ENCODE measurements at places on chromosomes 16 and 17.

DNA sequence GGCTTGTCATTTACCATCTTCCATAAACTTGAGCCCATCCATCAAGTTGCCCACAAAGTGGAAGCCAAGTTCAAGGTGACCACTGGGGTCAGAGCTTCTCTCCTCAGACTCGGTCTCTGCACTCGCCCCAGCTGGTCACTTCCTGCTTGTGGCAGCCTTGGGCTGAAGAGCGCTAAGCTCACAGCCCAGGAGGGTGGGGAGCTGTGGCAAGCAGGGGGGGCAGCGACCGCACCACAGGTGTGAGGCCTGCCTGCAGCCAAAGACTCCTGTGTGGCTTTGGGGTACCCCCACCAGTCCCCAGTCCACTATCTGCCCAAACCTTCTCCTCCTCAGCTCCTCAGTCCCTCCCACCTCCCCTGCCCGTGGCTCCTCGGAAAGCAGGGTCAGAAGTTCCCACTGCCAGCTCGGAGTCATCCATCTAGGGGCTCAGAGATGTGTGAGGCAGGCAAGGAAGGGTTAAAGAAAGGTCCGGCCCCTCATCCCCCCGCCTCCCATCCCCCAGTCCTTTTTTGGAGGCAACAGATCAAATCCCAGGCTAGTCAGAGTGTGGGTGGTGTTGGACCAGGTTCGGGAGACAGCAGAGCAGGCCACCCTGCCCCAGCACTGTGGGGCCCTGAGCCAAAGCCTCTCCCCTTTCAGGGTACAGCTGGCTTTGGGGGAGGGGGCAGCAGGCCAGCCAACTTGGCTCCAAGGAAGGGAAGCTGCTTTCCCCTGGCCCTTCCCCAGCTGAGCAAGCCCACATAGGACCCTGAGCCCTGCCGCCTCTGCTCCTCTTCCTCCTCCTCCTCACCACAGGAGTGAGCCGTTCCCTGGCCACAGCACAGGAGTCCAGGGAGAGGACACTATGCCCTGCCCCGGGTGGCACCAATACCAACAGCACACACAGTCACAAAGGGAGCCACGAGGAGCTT, 3.2 kb downstream of the CSF3 start:
- no peak overlapping the region for H3K4me3 ChIP-seq
- H3K36me3 ChIP-seq = peaks cover 41% of the 10 kb centered on the region
- H3K27ac ChIP-seq = peak overlapping the region; percentile 76
- ATAC-seq = peak; percentile 20

DNA sequence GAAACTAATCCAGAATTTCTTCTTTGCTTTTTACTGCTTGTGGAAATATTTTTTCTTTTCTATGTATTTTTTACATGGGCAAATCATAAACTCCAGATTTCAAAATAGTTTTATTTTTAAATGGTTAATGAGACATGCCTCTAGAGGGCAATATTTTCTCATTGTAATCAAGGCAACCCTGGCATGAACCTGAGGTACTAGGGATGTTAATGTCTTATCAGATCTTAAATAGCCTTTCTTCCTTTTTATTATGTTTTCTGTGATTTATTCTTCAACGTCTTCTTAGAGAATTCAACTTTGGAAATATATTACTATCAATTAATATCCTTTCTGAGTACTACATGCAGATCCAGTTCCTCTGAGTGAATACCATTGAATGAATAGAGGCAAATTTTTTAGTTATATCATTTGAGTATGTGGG, 324.7 kb downstream of the BCAS3 start:
- H3K36me3 ChIP-seq = no peaks in the 10 kb centered on the region
- no peaks in the 10 kb centered on the region for H3K4me1 ChIP-seq
- H3K4me3 ChIP-seq = no peak overlapping the region
- no peaks in the 10 kb centered on the region for H3K27me3 ChIP-seq
- H3K27ac ChIP-seq = no peak overlapping the region

- H3K27me3 ChIP-seq = no peaks in the 10 kb centered on the region
- peaks cover 21% of the 10 kb centered on the region for H3K4me1 ChIP-seq
- no peaks in the 10 kb centered on the region for H3K36me3 ChIP-seq
- H3K27ac ChIP-seq = no peak overlapping the region
Observed at GRCh38 chr16:57314161-57314785, 29.8 kb upstream of the PLLP start.

GRCh38 chr17:14389681-14390080, 88.8 kb downstream of the HS3ST3B1 start:
- no peaks in the 10 kb centered on the region for H3K36me3 ChIP-seq
- H3K4me3 ChIP-seq = no peak overlapping the region
- H3K27me3 ChIP-seq = no peaks in the 10 kb centered on the region
- no peak overlapping the region for H3K27ac ChIP-seq
- ATAC-seq = no peak

DNA sequence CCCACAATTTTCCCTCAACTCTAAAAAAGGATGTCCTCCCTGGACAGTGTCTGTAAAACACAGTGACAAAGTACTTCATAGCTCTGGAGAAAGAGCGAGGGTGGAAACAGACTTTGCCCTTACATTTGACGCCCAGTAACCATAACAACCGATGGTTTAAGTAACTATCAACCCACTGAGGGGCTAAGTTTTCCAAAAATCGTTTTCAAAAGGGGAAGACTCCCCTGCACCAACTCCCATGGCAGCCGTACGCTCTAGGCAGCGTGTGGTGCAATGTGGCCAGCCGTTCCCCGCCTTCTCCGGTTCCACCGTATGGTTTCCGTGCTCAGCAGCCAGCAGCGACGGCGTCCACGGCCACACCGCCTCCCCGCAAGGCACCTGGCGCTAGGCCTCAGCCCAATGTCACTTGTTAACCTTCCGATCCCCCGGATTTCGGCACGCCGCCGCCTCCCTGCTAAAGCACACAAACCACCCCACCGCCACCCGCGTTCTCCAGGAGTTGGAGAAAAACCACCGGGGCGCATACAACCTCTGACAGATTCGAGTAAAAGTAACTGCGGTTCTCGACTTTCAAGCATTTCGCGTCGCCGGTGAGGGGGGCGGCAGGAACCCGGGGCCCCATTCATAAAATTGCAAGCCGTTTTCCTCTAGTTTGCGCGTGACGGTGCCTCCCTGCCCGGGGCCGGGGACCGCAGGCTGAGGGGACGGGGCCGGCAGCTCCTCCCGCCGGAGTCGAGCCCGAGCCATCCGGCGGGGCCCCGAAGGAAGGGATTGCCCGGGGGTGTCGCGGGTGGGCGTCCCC, 661 bp downstream of the TEX2 start:
- peak overlapping the region; percentile 98 for H3K4me3 ChIP-seq
- H3K4me1 ChIP-seq = peaks cover 10% of the 10 kb centered on the region
- ATAC-seq = peak; percentile 49

DNA sequence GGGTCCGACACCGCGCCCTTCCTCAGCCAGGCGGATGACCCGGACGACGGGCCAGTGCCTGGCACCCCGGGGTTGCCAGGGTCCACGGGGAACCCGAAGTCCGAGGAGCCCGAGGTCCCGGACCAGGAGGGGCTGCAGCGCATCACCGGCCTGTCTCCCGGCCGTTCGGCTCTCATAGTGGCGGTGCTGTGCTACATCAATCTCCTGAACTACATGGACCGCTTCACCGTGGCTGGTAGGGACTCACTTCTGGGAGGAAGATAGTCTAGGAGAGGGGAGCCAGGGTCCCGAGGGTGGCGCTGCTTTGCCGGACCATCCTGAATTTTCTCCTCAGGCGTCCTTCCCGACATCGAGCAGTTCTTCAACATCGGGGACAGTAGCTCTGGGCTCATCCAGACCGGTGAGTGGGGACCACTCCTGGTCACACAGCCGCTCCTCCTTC, 601 bp downstream of the SPNS1 start:
- H3K4me1 ChIP-seq = peaks cover 31% of the 10 kb centered on the region
- no peak for ATAC-seq
- H3K27me3 ChIP-seq = no peaks in the 10 kb centered on the region
- peaks cover 38% of the 10 kb centered on the region for H3K36me3 ChIP-seq
- H3K4me3 ChIP-seq = peak overlapping the region; percentile 68
